ENCODE measurements at places on chromosomes 7 and 10.

DNA sequence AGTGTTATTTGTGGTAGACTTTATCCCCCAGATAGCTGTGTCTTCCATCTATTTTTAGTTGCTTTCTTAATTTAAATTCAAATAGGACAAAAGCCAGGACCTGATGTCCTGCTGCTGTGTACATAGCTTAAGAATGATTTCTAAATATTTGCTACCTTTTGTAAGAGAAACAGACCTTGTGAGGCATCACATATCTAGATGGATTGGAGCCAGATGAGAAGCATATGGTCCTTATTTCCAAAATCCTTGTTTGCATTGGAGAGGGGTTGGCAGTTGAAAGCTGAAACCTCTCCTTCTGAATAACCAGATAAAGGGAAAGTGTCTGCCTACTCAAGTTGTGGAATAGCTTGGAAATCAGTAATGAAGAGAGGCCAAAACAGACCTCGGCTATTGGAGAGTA is 50.7 kb upstream of the AMPH start:
- DNase-seq, result no peak

DNA sequence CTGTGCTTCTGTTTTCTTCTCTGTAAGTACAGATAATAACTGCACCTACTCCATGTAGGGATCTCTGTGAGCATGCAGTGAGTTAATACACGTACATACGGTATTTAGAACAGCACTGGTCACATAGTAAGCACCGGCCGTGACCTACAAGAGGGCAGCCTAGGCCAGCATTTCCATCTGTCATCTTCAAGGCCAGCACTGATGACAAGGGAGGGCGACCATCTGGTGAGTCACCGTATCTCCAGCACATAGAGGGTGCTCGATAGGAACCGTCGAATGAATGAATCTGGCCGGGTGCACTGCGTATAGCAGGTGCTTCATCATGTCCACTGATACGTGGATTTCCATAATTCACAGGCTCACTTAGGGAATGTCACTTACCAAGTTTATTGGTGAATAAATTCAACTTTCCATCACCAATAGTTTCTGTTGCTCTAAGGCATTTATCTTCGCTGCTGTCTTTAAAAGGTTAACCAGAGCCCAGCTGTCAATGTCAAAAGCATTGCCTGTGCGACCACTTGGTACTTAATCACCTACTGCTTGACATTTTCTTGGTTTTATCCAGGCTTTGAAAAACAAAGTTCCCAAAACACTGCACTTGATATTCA is 8.3 kb downstream of the NOD1 start:
- DNase-seq, result no peak

DNA sequence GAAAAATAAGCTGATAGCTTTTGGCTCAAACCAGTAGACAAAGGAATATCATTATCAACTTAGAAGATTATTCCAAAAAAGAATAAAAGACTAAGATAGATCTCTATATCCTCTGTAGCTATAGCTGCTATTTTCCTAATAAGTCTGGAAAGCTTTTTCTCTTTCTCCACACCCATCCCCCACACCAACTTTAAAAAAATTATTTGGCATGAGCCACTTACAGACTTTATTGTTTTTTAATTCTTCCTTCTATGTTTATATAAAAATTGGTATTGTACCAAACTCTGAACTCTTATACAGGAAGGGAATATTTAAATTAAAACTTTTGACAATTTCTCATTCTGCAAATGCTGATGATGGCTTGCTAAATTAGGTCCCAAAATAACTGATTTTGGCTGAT is 142.7 kb downstream of the RNF133 start:
- no peak for DNase-seq

GRCh38 chr7:5603241-5604140 is 178.0 kb downstream of the RNF216 start:
- DNase-seq, result no peak

DNA sequence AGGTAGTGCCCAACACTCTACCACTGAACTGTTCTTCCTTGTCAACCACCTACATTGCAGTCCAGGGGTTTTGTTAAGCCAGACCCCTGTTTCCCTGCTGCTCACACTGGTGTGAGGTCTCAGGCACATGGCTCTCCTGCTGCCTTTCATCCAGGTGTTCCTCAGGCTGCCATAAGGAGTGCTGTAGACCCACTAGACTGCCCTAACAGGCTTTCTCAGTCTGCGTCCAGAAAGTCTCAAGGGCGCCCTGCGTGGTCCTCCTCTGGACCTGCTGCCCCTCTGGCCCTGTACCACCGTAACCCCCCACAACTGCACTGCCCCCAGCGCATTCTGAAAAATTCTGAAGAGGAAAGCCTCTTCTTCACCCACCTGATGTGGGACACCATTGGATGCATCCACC is 225.7 kb upstream of the ANKRD30A start:
- DNase-seq, result no peak

GRCh38 chr10:13183625-13184024 is 22.3 kb downstream of the MCM10 start:
- DNase-seq, result no peak

DNA sequence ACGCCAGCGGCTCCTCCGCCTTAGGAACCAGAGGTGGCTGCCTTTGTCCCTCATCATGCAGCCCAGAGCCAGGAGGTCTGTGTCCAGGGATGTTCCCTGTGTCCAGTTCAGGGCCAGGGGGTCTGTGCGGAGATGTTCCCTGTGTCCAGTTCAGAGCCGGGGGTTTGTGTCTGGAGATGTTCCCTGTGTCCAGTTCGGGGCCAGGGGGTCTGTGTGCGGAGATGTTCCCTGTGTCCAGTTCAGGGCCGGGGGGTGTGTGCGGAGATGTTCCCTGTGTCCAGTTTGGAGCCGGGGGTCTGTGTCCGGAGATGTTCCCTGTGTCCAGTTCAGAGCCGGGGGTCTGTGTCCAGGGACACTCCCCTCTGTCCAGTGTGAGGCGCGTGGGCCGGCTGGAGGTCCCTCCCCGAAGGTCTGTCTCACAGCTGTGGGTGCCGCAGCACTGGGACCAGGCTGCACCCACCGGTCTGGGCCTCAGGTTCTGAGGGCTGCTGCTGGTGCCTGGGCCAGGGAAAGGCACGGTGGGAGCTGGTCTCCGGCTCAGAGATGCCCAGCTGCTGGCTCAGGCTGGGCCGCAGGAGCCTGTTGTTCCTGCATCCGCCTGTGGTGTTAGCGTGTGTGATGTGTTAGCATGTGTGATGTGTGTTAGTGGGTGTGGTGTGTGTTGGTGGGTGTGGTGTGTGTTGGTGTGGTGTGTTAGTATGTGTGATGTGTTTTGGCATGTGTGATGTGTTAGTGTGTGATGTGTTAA is 67.9 kb upstream of the CFAP46 start:
- no peak for DNase-seq

- no peak for DNase-seq
Observed at GRCh38 chr7:27961255-27961654, 219.3 kb downstream of the JAZF1 start.

DNA sequence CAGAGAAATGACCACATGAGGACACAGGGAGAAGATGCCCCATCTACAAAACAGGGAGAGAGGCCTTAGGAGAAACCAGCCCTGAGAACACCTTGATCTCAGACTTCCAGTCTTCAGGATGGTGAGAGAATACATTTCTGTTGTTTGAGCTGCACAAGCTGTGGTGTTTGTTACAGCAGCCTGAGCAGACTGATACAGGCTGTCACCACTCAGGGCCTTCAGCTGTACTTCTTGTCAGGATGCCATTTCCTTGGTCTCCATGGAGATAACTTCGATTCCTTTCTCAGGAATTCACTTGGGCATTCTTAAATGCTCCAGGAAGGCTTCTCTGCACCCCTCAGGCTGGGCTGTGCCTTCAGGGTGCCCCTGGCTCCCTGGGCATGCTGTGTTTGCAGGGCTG is 85.7 kb upstream of the IGFBP3 start:
- DNase-seq, result no peak
